IMR-90 (cell line): ENCODE measurements at places on chromosomes 3 and 15. TPM values are rescaled to one million over a fixed set of nuclear protein-coding genes. Genes with fewer than 3 reads are reported as not detected.

GRCh38 chr3:151015767-151016477 is 43.4 kb upstream of the CLRN1 start:
- DNase-seq = no peak

DNA sequence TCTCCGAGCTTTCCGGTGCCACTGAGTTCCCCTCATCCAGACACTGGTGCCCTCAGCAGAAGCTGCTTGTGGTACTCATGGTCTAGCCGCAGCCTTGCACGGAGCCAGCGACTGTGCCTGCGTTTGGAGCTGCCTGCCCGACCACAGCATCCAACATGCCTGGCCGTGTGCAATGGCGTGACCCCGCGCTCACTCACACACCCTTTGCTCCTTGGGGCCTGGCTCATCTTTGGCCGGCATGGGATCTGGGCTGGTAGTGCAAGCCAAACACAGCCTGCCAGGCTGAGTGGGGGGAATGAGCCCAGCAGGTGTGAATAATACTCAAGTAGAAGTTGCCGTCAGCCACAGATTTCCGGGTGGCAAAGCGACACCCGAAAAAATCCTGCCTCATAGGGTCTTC is 1178.7 kb upstream of the GBE1 start:
- DNase-seq = no peak

DNA sequence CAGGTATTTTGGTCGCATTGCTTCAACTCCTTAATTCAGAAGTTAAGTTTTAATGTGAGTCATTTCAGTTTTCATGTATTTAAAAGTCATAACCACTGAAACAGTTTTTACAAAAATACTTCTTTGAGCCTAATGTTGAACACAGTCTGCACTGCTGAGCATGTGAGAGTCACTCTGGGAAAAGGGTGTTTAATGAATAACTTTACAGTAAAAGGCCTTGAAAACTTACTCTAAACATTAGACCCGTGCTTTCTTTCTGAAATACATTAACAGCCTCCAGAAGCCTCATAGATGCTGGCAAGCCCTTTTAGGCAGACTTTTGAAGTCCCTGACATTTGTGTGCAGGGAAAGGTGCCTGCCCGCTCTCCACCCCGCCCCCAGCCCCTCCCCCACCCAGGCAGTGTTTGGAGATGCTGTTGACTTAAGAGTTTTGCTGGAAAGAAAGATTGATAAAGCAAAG is 68.9 kb upstream of the NR2F2 start:
- DNase-seq = no peak

MORC1 gene
- total RNA-seq = not detected in 2 replicates

SERINC4 gene
- total RNA-seq = under 0.01 TPM in 1 of 2 replicates, not detected in the other

BFSP2 gene
- not detected in 2 replicates for total RNA-seq

DNA sequence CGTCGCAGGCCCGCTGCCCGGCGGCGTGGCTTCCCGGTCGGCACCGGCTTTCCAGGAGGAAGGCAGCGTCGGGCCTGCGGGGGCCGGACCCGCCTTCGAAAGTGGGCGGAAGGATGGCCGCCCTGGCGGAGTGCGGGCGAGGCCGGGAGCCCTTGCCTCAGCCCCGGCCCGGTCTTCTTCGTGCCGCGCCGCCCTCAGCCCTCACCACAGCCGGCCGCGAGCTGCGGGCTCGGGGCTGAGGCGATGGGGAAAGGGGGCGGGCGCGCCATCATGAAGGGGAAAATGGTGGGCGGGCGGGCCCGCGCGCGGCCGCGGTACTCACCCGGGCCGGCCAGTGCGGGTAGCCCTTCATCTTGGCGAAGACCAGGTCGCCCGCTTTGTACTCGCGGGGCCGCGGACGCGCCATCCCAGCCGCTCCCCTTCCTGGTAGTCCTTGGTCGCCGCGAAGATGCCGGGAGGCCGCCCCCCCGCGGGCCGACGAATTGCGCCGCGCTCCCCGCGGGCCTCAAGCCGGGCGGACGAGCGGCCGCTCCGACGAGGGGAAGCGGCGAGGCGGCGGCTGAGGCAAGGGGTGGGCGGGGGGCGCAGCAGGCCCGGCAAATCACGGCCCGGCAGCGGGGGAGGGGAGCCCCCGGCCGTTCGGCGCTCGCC is 489 bp downstream of the HDGFL3 start:
- DNase-seq = no peak

DNA sequence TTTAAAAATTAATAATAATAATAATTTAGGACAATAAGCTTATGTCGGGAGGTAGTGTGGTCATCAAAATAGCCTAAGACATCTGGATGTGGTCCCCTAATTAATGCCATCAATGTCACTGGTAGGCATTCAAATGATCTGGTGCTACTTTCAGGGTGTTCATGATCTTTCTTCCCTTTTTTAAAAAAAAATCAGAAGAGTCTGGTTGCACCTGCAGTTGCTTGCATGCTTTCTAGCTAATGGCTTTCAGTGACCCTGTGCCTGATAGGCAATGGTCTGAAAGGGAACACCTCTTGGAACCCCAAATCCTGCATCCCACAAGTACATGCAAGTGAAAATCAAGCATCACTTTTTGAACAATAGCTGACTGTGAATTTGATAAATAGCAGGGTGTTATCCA is 64.1 kb upstream of the KBTBD8 start:
- DNase-seq = no peak

GRCh38 chr3:134474956-134475355 is 10.8 kb downstream of the ANAPC13 start:
- DNase-seq = no peak

MYLK gene
- 484 and 521 TPM in 2 replicates for total RNA-seq

GRCh38 chr3:71987828-71988227 is 202.9 kb upstream of the PROK2 start:
- no peak for DNase-seq
